ENCODE measurements at places on chromosomes 1 and 21. TPM values are rescaled to one million over a fixed set of nuclear protein-coding genes. Genes with fewer than 3 reads are reported as not detected.

MIXL1 gene
- 0.93 TPM for total RNA-seq

EPHA2 gene
- total RNA-seq, result not detected

LCE1F gene
- total RNA-seq, result not detected

PRELP gene
- total RNA-seq, result not detected

PLOD1 gene
- total RNA-seq, result 15.7 TPM

CYP4X1 gene
- not detected for total RNA-seq

GPN2 gene
- total RNA-seq, result 48.6 TPM

Measured in activated B cell treated with CpG ODN at 0.5 μM for 24 hours (primary cell).